ENCODE measurements at places on chromosomes 2 and 18.

- no peak for DNase-seq
Measured at GRCh38 chr18:55647331-55647730, 59.3 kb upstream of the TCF4 start.

DNA sequence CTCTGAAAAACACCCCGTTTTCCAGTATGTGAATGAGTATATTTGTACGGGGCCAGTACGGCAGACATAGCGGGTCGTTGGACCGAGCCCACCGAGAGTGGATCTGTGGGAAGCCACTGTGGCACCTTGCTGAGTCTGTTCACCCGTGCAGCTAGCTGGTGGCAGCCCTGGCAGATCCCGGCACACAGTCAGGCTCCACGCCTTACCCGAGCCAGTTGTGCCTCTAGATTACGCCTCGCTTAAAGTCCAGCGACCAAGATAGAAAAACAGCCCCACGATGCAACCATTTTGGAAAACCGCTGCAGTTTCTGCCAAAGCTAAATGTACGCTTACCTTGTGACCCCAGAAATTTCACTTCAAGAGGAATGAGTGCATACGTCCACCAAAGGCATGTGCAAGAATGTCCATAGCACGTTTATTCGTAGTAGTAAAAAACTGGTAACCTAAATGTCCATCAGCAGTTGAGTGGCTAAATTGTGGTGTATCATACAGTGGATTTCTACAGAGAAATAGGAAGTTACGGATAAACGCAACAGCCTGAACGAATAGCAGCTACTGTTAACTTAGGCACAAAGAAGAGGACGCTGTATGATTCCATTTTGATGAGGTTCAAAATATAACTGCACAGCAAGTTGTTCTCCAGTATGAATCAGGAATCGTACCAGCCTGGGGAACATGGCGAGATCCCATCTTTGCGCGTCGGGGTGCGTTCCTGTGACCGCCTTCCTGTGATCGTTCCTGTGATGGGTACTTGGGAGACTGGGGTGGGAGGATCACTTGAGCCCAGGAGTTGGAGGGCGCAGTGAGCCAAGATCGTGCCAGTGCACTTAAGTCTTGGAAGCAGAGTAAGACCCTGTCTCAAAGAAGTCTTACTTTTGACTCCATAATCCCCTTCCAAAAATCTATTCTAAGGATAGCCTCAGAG lies 688 bp upstream of the WDR33 start:
- no peak for DNase-seq

- no peak for DNase-seq
Measured at GRCh38 chr2:111898703-111899514, 502 bp downstream of the MERTK start.

DNA sequence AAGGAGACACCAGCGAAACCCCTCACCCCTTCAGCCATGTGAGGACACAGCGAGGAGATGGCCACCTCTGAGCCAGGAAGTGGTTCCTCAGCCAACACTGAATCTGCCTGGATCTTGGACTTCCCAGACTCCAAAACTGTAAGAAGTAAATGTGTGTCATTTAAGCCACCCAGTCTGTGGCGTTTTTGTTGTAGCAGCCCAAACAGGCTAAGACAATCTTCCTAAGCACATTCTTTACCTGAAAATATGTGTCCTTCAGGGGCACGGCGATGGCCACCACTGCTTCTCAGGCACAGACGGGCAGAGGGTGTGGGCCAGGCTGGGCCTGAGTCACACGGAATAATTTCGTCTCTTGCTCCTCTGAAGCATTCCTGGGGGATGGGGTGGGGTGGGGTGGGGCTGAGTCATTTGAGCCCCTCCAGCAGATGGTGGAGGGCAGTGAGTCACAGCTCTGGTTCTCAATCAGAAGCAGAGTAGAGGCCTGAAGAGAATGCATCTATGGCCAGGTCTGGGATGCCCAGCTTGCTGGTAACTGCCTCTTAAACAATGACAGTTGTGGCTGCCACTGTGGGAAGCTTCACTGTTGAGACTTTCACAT lies 142.4 kb downstream of the CAPN13 start:
- no peak for DNase-seq

DNA sequence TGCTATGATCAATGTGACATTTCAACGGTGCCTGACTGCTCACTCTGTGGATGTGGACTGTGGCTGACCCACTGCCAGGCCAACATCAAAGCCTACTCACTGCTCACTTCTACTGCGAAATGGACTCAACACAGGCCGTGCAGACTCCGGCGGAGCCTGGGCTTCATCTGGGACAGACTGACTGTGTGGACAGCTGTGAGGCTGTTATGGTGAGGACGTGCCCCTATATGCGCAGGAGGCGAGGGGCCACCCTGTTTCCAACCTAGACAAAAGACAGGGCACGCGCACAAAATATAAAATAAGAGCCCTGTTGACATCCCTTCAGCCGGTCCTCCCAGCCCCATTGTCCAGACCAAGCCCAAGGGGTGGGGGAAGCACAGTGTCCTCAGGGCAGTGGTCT lies 514.4 kb upstream of the RAB6C start:
- no peak for DNase-seq

DNA sequence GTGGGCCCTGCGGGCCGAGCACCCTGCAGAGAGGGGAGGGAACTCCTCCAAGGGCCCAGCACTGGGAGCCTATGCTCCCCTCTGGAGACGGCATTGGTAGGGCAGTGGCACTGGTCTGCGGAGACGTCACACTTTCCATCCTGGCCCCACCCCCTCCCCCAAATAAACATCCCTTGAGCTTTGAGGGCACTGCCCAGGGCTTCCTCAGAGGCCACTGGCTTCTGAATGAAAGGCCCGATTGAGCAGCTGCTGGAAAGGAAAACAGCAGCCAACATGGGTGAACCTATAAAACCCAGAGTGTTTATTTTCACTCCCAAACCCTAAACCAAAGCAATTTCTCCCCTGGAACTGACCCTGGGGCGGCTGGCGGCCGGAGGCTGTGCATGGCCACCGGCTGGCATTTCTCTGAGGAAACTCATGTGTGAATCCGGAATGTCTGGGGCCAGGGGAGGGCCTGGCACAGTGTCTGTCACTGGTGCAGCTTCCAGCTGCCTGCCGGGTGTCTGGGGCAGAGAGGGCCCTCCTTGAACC lies 138.9 kb downstream of the DYSF start:
- no peak for DNase-seq

GRCh38 chr2:241988146-241988545 lies 118.6 kb downstream of the RTP5 start:
- no peak for DNase-seq

DNA sequence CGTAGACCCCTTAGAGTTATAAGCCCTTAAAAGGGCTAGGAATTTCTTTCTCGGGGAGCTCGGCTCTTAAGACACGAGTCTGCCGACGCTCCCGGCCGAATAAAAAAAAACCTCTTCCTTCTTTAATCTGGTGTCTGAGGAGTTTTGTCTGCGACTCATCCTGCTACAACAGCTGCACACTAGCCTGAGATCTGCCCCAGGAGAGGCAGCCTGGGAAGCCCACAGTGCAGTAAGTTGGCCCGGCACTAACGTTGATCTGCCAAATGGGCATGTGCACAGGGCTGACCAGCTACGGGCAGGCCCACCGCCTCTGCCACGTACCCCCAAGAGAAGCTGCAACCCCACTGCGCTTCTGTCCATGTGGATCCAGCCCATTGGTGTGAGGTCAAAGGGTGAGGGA lies 8.4 kb upstream of the LIMS2 start:
- no peak for DNase-seq

DNA sequence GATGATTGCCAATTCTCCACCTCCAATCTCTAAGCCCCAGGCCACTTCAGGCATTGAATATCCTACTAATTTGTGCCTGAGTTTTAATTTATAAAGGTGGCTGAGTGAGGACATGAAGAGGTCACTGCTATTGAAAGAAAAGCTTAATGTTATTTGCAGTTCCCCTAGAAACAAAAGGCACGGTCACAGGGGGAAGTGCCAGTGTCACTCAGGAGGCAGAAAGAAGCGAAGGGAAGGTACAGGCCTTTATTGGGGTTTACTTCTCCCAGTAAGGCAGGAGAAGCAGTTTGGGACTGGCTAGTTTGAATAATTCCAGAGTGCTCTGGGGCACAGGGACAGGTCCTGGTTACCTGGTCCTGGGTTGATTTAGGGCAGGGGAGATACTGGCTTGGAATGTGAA lies 1.7 kb upstream of the ABHD1 start:
- DNase-seq = no peak

All from activated gamma-delta T cell treated with anti-CD3 and anti-CD28 coated beads, Interleukin-2, amount 50 U/mL, for 16 hours (primary cell).